Ascending aorta (tissue), 2 donors: ENCODE measurements at places on chromosomes 7 and 10. TPM values are rescaled to one million over a fixed set of nuclear protein-coding genes. Genes with fewer than 3 reads are reported as not detected.
A peak's percentile ranks its signal among the peaks of the same experiment; 100 is the strongest.

- H3K27ac ChIP-seq = no peak overlapping the region
- no peaks in the 10 kb centered on the region for H3K36me3 ChIP-seq
- no peaks in the 10 kb centered on the region for H3K4me1 ChIP-seq
- H3K4me3 ChIP-seq = no peak overlapping the region
- DNase-seq = no peak
These were observed 26.7 kb upstream of the ZNF800 start for GRCh38 chr7:127419196-127419595.

DNA sequence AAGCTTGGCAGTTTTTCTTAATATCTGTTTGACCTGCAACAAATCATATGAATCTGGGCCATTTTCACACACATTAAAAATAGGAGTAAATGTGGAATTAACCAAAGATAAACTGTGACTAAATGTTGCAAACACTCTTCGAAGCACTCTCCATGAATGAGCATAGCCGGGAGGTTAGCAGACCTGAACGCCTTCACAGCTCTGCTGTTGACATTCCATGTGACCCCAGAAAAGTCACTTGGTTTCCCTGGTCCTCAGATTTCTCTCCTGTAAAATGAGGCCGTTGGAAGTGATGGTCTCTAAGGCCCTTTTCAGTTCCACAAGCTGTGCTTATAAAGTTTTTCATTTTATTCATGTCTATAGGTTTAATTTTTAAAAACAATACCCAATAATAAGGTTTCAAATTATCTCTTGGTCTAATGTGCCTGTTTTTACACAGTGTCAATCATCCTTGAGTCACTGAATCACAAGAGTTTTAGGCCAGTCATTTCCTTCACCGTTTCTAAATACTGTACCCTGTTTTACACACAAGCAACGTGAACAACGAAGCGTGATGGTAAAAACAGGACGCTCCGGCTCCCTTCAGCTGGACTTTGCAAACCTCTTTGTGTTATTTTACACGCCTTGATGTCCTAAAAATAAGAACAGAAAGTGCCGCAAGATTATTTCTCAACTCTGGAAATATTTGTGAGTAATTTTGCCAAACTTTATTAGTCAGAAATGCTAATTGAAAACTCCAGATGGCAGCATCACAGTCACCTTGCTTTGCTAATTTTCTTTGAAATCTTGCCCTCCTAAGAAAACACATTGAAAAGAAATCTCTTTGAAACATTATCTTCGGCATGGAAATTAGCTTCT is 38.6 kb upstream of the MET start:
- H3K36me3 ChIP-seq = no peaks in the 10 kb centered on the region
- H3K4me1 ChIP-seq = peaks cover 3% of the 10 kb centered on the region
- peak overlapping the region; percentile 44 for H3K27ac ChIP-seq
- DNase-seq = no peak
- no peak overlapping the region for H3K4me3 ChIP-seq
- H3K27me3 ChIP-seq = no peaks in the 10 kb centered on the region

DNA sequence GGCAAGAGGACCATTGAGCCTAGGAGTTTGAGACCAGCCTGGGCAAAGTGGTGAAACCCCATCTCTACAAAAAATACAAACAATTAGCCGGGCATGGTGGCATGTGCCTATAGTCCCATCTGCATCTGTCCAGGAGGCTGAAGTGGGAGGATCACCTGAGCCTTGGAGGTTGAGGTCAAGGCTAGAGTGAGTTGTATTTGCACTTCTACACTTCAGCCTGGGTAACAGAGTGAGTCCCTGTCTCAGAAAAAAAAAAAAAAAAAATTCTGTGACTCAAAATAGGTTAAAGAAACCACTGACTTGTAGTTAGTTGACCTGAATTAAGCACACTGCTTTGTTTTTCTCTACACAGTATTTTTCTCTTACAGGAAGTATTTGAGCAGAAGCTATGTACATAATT is 74.4 kb downstream of the METTL2B start:
- DNase-seq = no peak
- no peak overlapping the region for H3K4me3 ChIP-seq
- H3K27ac ChIP-seq = no peak overlapping the region
- no peaks in the 10 kb centered on the region for H3K27me3 ChIP-seq
- H3K36me3 ChIP-seq = peaks cover 13% of the 10 kb centered on the region

DNA sequence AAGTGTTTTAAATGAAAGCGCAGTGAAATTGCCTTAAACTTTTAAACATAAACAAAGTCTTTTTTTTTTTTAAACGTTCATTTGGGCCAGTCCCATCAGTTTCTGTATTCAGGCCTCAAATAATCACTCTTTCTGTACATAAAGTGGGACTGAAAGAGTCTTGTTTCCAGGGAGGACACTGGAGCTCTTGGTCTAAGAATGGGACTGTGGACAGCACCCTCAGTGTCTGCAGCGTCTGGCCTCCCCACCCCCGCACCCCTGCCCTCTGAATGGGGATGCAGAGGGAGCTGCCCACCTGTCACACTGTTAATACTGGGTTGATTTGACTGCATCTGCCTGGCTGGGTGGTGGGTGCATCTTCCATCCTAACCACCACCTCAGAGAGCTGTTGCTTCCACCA is 5.2 kb downstream of the ZNF365 start:
- no peaks in the 10 kb centered on the region for H3K36me3 ChIP-seq
- H3K27ac ChIP-seq = no peak overlapping the region
- H3K27me3 ChIP-seq = no peaks in the 10 kb centered on the region
- no peak for DNase-seq

- H3K27ac ChIP-seq = no peak overlapping the region
- H3K4me3 ChIP-seq = no peak overlapping the region
- no peaks in the 10 kb centered on the region for H3K36me3 ChIP-seq
- DNase-seq = no peak
These were observed 46.3 kb upstream of the CALCR start for GRCh38 chr7:93620864-93621263.

- H3K4me3 ChIP-seq = no peak overlapping the region
- no peak for DNase-seq
- H3K27ac ChIP-seq = no peak overlapping the region
- no peaks in the 10 kb centered on the region for H3K36me3 ChIP-seq
These were observed 177.2 kb downstream of the GPAM start for GRCh38 chr10:112006407-112006806.

Gene CCDC172
- not detected for total RNA-seq

Gene CFAP70
- total RNA-seq = not detected

GRCh38 chr10:132846631-132847415 is 60.9 kb upstream of the NKX6-2 start:
- no peaks in the 10 kb centered on the region for H3K27me3 ChIP-seq
- H3K36me3 ChIP-seq = no peaks in the 10 kb centered on the region
- H3K27ac ChIP-seq = no peak overlapping the region
- H3K4me1 ChIP-seq = no peaks in the 10 kb centered on the region

Gene EGFR
- 33.8 TPM for total RNA-seq

DNA sequence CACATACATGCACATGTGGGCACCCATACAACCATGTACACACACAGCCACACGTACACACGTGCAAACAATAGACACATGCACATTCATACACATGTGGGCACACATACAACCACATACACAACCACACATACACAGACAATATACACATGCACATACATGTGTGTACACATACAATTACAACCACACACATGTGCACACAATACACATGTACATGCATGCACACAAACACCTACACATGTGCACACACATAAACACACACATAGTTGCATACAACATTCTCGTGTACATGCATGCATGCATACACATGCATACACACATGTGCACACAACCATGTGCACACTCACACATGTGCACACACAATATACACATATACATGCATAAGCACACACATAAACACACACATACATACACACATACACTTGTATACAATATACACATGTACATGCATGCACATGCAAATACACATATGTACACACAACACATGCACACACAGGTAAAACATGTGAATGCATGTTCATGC is 118.6 kb upstream of the FRMD4A start:
- no peaks in the 10 kb centered on the region for H3K36me3 ChIP-seq
- DNase-seq = no peak
- no peaks in the 10 kb centered on the region for H3K4me1 ChIP-seq
- no peak overlapping the region for H3K27ac ChIP-seq

Gene POM121C
- total RNA-seq = 12.1 TPM

GRCh38 chr7:44080118-44080517 is 2.2 kb downstream of the POLM start:
- peaks cover 30% of the 10 kb centered on the region for H3K4me1 ChIP-seq
- peaks cover 55% of the 10 kb centered on the region for H3K36me3 ChIP-seq
- no peaks in the 10 kb centered on the region for H3K27me3 ChIP-seq
- H3K27ac ChIP-seq = peak overlapping the region; percentile 91
- DNase-seq = no peak

Gene EGR2
- 11.9 TPM for total RNA-seq

Gene FAM25A
- total RNA-seq = not detected

Gene MUC12
- 0.85 TPM for total RNA-seq

DNA sequence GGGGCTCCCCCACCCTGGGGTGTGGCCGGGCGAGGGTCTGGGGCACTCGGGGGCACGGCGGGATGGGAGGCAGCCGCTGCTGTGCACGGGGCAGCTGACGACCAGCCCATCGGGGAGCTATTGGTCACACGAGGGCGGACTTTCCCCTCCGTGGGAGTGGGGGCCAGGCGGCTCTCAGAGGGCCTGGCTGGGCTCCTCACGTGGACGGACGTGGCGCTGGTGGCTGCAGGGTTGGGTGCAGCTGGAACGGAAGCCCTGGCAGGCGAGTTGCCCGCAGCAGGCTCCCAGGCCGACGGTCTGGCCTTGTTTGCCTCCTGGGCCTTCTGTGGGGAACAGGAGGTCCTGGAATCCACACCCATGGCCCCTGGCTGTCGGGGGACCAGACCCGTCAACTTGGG is 14.3 kb downstream of the MICALL2 start:
- no peak overlapping the region for H3K4me3 ChIP-seq
- no peaks in the 10 kb centered on the region for H3K4me1 ChIP-seq
- no peak for DNase-seq
- no peak overlapping the region for H3K27ac ChIP-seq

GRCh38 chr10:132481690-132482089 is 55.9 kb upstream of the INPP5A start:
- DNase-seq = no peak
- H3K27ac ChIP-seq = no peak overlapping the region
- H3K4me1 ChIP-seq = no peaks in the 10 kb centered on the region
- no peaks in the 10 kb centered on the region for H3K36me3 ChIP-seq
- no peak overlapping the region for H3K4me3 ChIP-seq

Gene MCM10
- 0.11 TPM for total RNA-seq

DNA sequence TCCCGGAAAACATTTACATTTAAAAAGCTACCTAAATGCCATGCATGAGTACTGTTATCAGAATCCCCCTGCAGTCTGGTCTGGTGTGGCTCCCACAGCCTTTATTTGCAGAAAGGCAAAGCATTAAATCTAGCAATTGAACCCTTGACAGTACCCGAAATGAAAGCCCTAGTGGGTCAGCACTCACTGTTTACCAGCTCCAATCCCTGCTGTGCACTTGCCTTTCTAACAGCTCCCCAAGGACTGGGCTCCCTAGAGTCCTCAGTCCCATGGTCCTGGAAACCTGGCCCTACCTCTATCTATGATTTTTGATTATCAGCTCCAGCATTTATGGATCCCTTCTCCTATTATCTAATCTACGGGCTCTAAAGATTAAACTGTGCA is 1.9 kb upstream of the MACC1 start:
- H3K27me3 ChIP-seq = no peaks in the 10 kb centered on the region
- H3K4me3 ChIP-seq = no peak overlapping the region
- H3K4me1 ChIP-seq = no peaks in the 10 kb centered on the region
- H3K36me3 ChIP-seq = no peaks in the 10 kb centered on the region

GRCh38 chr10:31871266-31872065 is 57.2 kb downstream of the ARHGAP12 start:
- DNase-seq = no peak
- H3K27me3 ChIP-seq = no peaks in the 10 kb centered on the region
- no peak overlapping the region for H3K27ac ChIP-seq
- H3K4me3 ChIP-seq = no peak overlapping the region

Gene GCK
- 2.7 TPM for total RNA-seq

DNA sequence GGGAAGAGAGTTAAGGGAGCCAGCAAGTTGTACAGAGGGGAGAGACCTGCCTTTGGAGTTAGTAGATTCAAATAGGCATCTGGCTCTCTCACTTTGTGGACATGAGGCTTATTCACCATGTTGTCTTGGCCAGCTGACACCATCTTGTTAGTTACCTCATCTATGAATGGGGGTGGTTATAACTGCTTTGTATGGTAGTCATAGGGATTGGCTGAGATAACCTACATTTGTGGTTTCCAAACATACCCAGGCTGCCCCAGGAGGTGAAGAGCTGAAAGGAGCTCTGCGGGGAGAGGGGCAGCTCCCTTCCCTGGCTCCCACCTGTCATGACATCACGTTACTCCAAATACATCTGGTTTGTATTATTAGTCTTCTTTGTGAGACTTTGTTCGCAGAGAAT is 393.3 kb upstream of the AUTS2 start:
- no peak overlapping the region for H3K27ac ChIP-seq
- H3K4me3 ChIP-seq = no peak overlapping the region
- DNase-seq = no peak
- no peaks in the 10 kb centered on the region for H3K4me1 ChIP-seq
- H3K27me3 ChIP-seq = no peaks in the 10 kb centered on the region

- H3K27me3 ChIP-seq = no peaks in the 10 kb centered on the region
- H3K27ac ChIP-seq = no peak overlapping the region
- no peaks in the 10 kb centered on the region for H3K4me1 ChIP-seq
- DNase-seq = no peak
- H3K4me3 ChIP-seq = no peak overlapping the region
These were observed 93.1 kb downstream of the STRA8 start for GRCh38 chr7:135326636-135327280.

- H3K4me3 ChIP-seq = peak overlapping the region; percentile 89
- no peaks in the 10 kb centered on the region for H3K27me3 ChIP-seq
- H3K4me1 ChIP-seq = peaks cover 75% of the 10 kb centered on the region
- peak overlapping the region; percentile 97 for H3K27ac ChIP-seq
- DNase-seq = no peak
These were observed 5.0 kb downstream of the ZYX start for GRCh38 chr7:143385891-143386781.

DNA sequence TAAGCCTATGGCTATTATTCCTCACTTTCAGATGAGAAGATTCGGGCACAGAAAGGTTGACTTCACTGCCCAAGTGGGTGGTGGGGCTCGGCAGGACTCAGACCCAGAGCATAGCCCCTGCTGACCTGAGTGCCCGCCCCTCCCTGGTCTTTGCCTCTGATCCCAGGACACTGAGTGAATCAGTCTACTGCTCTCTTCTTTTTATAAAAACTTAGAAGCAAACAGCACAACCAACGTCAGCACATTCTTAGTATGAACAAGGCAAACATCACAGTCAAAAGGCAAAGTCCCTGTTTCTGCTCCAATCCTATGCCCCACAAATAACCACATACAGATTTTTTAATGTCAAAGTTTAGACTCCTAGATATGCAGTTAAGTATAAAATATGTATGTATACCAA is 237.8 kb downstream of the ZMYND11 start:
- H3K4me3 ChIP-seq = peak overlapping the region; percentile 2
- peak overlapping the region; percentile 76 for H3K27ac ChIP-seq
- no peaks in the 10 kb centered on the region for H3K36me3 ChIP-seq
- no peaks in the 10 kb centered on the region for H3K27me3 ChIP-seq
- peaks cover 44% of the 10 kb centered on the region for H3K4me1 ChIP-seq

- H3K27ac ChIP-seq = no peak overlapping the region
- no peaks in the 10 kb centered on the region for H3K27me3 ChIP-seq
- H3K4me3 ChIP-seq = no peak overlapping the region
- H3K36me3 ChIP-seq = no peaks in the 10 kb centered on the region
- H3K4me1 ChIP-seq = no peaks in the 10 kb centered on the region
- no peak for DNase-seq
These were observed 17.0 kb downstream of the PNLIPRP3 start for GRCh38 chr10:116444527-116445142.
